ENCODE measurements at places on chromosomes 6 and 20.

GRCh38 chr20:40678286-40678875 lies 10.7 kb downstream of the MAFB start:
- DNase-seq: no peak

- DNase-seq: no peak
Measured at GRCh38 chr6:113103634-113104361, 753.3 kb upstream of the MARCKS start.

DNA sequence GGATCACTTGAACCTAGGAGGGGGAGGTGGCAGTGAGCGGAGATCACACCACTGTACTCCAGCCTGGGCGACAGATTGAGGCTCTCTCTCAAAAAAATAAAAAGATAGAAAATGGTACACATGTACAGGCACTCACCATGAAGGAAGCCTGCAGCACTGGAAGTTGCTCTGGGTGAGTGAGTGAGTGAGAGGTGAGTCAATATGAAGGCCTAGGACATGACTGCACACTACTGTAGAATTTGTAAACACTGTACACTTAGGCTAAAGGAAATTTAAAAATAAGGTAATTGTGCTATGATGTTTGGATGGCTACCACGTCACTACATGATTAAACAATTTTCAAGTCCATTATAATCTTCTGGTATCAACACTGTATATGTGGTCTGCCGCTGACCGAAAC lies 216.2 kb downstream of the FOXC1 start:
- DNase-seq: no peak

GRCh38 chr6:44341095-44341890 lies 1.2 kb upstream of the SPATS1 start:
- no peak for DNase-seq

DNA sequence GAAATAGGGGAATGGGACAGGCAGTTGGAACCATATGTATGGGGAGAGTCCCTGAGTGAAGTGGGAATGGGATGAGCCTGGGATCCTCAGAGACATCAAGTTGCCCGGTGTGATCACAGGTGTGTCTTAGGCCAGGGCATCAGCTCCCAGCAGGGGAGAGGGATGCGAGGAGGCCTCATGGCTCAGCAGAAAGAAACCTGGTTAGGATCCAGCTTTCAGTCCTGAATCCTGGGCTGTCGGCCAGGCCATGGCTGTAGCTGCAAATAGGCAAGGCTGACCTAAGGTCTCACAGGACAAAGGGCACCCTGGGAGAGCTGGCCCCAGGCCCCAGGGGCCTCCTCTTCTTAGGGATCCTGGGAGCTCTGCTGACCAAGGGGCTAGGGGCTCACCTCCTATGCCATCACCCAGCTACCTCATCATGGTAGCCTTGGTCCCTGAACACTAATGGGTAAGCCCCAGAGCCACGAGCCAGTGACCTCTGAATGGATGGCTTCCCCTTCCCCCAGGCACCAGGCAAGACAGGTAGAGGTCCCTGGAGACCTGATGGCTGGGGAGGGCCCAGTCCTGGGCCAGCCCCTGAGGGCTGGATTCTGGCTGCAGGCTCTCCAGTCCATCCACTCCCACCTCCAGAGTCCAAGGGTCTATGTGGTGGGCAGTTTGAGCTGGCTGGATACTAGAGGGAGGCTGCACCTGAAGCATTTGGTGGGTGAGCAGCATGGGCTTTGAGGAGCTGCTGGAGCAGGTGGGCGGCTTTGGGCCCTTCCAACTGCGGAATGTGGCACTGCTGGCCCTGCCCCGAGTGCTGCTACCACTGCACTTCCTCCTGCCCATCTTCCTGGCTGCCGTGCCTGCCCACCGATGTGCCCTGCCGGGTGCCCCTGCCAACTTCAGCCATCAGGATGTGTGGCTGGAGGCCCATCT lies at the start of gene SLC22A7:
Gene SLC22A7 (plus strand): TSS at position 617 of the 921 bp plus-strand sequence. CDS start 99 bp downstream, at position 716.
- DNase-seq: no peak

DNA sequence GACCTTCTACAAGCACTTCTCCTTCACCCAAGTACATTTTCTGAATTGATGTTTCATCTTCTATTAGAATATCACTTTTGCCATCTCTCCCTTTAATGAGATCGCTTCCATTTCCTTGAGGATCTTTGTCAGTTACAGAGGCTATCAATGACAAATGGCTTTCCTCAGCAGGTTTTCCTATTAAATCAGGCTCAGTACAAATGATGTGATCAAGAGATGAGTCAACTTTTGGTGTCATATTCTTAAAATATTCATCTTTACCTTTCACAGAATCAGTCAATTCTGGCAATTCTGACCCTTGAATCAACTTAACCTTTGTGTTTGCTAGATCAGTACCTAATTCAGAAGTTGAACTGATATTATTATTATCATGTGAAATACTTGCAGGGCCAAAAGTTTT lies 37.3 kb downstream of the DST start:
- no peak for DNase-seq

DNA sequence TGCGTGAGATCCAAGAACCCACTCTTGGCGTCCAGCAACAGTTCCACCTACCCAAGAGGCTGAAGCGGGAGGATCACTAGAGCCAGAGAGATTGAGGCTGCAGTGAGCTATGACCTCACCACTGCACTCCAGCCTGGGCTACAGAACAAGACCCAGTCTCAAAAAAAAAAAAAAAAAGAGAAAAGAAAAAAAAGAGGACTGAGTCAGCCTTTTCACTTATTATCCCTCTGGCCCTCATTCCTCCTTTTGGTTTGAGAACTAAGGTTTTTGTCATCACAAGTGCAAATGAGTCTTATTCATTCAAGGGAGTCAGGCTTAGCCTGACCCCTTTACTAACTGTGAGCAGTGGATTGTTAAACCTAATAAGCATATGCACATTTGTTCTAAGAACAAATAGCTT lies 37.9 kb upstream of the JARID2 start:
- no peak for DNase-seq

- no peak for DNase-seq
Measured at GRCh38 chr6:32655203-32655710, 11.2 kb downstream of the HLA-DQB1 start.

DNA sequence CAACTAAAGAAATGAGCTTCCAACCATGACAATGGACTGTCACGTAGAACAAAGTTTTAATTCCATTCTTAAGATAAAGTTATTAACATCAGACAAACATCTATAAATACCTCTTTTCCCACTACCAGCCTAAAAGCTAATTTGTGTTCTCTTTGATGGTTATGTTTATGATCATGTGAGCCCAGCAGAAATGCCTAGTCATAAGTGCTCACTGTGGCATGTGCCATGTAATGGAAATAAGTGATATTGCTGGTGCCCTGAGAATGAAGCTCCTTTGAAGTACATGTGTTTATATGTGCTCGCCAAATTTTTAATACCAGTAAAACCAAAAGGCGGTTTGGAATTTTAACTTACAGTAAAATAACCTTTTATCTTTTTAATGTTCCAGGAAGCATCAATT lies 205.8 kb downstream of the ISM1 start:
- DNase-seq: no peak

All from activated CD4-positive, CD25-positive, alpha-beta regulatory T cell (primary cell).